ENCODE measurements at places on chromosomes 16 and 17. TPM values are rescaled to one million over a fixed set of nuclear protein-coding genes. Genes with fewer than 3 reads are reported as not detected.

ARHGAP44 gene
- 0.28 TPM for total RNA-seq

CES4A gene
- total RNA-seq = 0.56 TPM

ITGB3 gene
- 54.6 TPM for total RNA-seq

KRT20 gene
- not detected for total RNA-seq

ZNF768 gene
- total RNA-seq = 17.9 TPM

SLC6A2 gene
- total RNA-seq = not detected

Data from endothelial cell of coronary artery (primary cell).